Posterior cingulate gyrus (tissue), 11 donors: ENCODE measurements at places on chromosomes 6 and 20.

GRCh38 chr20:37901654-37902503 lies 1.0 kb upstream of the VSTM2L start:
- DNase-seq = no peak

DNA sequence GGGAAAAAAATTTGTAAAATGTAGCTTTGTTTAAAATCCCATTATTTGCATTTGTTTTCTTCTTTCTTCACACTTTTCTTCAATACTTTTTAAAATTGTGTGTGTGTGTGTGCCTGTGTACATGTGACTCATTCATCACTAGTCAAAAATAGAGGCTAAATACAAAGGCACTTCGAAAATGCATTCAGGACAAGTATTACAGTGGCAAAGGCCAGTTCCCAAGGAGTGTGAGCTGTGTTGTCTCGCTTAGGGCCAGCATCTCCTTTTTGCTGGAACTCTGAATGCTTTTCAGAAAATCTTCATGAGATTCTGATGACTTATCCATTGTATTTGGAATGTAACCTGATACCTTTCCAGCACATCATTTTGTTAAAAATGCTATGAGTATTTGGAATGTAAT lies 288.5 kb upstream of the CNR1 start:
- no peak for DNase-seq

DNA sequence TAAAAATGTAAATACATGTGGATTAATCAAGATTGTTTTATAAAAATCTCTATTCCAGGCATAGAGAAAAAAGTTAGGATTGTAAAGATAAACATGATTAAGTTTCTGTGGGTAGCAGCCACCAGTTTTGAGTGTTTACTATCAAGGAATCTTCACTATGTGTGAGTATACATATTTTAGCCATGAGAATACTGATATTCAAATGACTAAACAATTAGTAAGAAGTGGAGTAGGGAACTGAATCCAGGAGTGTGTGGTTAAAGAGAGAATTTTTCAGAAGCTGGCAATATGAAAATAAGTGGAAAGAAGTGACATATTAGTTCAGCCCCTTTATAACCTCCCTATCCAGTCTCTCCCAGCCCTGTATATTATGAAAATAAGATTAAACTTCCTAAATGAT lies 10.3 kb downstream of the ELOVL2 start:
- DNase-seq = no peak

- DNase-seq = no peak
These were observed 300.4 kb downstream of the KIF16B start for GRCh38 chr20:16272780-16273360.

DNA sequence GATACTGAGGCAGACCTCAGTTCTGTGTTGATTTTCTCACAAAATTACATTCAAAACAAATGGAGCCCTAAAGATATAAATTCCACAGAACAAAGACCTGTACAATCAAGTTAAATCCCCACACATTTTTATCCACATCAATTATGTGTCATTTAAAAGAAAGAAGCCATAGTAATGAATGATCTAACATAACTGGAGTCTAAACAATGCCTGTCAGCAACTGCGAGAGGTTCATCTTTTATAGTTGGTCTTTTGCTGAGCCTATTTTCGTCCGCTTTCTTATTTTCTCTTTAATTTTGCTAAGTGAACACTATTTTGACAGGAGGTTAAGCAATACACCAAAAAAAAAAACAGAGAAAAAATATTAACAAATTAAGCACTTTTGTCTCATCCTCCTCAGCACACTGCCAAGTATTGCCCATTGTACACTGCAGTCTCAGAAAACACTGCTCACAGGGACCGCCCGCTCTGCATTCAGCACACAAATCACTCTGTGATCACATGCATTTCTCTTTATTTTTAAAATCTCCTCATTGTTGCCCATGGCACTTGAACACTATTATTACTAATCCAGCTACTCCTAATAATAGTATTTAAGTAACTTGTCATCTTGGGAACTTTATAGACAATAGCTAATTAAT lies 140.8 kb downstream of the BTBD9 start:
- DNase-seq = no peak

GRCh38 chr6:22925304-22925835 lies 356.0 kb downstream of the HDGFL1 start:
- no peak for DNase-seq

- DNase-seq = no peak
These were observed 9.1 kb downstream of the PTGIS start for GRCh38 chr20:49558826-49559225.

GRCh38 chr6:44253307-44254101 lies 3.8 kb downstream of the SLC35B2 start:
- DNase-seq = peak; percentile 63

GRCh38 chr20:3681931-3682781 lies at the start of gene ADAM33:
Gene ADAM33 (minus strand): TSS chr20:3682010. CDS start chr20:3682004, 6 bp downstream.
- DNase-seq = no peak

GRCh38 chr20:37822141-37822601 lies 80.8 kb upstream of the VSTM2L start:
- no peak for DNase-seq

- no peak for DNase-seq
These were observed 113.9 kb upstream of the NAA20 start for GRCh38 chr20:19903168-19903811.

DNA sequence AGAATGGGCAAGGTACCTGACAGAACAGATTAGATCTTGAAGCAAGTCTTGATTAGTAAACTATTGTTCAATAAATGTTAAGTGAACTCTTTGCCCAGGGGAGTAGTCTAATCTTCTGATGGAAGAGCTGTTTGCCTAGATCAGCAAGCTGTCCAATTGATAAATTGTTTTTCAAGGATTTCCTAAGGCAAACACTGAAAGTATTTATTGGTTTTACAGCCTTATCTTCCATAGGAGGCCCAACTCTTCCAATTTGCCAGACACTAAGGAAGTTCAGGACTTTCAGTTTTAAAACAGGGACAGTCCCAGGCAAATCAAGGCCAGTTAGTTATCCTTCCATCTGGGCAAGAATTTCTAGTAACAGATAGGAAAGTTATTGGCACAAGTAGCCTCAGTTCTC lies 1.8 kb upstream of the C6orf163 start:
- no peak for DNase-seq

DNA sequence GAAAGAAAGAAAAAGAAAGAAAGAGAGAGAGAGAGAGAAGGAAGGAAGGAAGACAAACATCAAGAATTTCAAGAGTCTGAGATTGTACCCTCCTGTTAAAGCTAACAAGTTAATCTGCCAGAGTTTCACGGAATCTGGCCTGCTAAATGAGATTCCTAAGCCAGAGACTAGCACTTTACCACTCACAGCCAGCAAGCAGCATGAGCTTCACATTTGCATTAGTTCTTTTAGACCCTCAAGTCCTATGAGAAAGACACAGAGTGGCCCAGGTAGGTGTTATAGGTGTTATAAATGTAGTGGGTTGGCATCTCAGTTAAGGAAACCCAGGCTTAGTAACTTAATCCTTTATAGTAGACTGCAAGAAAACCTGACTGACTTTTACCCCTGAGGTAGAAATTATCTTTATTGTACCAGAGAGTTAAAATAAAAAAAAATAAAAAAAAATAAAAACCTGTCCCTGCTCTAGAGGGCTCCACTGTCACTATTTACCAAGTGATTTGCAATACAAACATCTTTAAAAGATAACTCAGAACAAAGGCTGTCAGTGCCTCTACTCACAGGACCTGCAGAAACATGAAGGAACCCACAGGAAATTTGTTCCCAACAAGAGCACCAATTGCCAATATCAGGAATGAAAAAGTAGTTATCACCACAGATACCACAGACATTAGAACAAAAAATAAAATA lies 9.7 kb upstream of the IBTK start:
- DNase-seq = no peak

DNA sequence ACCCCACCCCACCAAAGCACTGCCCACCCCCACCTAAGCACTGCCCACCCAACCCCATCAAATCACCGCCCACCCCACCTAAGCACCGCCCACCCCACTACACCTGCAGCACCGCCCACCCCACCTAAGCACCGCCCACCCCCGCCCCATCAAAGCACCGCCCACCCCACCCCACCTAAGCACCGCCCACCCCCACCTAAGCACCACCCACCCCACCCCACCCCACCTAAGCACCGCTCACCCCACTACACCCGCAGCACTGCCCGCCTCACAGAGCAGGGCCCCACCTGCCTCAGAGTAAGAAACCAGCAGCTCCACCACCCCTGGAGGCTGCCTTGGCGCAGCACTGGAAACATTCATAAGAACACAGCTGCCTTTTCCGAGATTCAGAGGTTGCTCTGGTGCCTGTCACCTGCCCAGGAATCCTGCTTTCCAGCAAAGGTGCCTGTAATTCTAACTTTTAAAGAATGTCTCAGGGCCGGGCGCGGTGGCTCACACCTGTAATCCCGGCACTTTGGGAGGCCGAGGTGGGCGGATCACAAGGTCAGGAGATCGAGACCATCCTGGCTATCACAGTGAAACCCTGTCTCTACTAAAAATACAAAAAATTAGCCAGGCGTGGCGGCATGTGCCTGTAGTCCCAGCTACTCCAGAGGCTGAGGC lies 148.2 kb downstream of the BMP7 start:
- DNase-seq = no peak

DNA sequence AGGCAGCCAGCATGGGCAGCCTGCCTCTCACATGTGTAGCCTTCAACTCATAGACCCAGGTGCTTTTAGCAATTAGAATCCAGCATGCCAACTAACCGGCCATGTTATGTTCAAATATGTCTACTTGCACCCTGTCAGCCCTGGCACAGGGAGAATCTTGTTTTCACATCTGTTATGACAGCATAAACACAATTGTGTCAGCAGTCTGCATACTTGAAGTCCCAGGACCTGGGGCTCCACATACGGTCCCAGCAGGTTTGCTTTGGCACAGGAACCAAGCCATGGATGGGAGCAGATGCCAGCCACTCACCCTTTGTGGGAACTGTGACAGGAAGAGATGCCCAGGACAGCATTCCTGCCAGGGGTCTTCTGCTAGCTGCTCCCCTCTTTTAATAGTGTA lies 67.2 kb upstream of the SYNDIG1 start:
- DNase-seq = no peak

DNA sequence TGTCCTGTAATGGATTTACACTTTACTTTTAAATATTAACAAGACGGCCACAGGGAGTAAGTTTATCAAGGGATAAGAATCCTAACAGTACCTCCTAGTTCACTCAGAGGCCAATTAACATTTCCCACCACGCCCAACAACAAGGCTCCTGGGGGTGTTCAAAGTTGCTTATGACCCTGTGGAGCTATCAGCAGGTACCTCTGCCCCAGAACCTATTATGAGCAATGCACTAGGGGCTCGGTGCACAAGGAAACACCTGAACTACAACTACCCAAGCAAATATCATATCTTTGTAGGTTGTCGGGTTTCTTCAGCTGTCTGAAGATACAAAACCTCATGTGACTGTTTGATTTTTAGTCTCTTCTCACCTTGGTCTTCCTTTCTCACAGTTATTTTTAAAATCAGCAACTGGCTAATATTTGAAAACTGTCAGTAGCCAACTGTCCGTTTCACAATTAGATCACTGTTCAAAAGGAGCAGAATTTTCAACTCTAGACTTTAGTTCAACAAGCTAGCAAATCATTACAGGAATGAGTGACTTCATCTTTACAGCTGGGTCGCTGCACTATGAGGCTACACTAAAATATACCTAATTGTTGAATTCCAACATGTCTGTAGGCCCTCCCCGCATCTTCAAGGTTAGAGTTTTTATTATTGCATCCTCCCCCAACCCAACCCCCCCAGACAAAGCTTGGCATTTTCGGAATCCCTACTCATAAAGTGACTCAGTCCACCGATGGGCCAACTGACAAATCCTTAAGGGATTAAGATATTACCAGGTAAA lies 38.1 kb downstream of the B4GALT5 start:
- DNase-seq = no peak

DNA sequence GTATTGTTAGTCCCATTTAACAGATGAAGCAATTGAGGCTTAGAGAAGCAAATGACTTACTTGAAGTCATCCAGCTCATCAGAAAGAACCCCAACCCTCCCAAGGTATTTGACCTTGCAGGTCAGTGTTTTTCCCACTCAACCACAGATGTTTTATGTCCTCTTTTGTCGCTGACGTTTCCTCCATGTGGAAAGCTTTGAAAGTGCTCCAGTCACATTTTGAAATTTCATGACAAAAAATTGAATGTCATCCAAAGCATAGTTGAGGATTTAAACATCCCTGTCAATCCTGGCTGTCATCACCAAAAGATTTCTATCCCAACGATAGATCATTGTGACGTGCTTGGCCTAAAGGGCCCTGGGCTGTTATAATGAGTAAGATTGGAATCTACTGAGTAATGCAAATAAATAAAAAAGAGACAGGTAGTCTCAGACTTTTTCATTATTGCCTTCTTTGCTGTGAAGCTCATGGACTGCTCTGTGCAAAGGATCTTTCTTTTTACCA lies 102.7 kb downstream of the TSHZ2 start:
- DNase-seq = no peak

GRCh38 chr6:138538390-138539031 lies 39.2 kb upstream of the NHSL1 start:
- no peak for DNase-seq

DNA sequence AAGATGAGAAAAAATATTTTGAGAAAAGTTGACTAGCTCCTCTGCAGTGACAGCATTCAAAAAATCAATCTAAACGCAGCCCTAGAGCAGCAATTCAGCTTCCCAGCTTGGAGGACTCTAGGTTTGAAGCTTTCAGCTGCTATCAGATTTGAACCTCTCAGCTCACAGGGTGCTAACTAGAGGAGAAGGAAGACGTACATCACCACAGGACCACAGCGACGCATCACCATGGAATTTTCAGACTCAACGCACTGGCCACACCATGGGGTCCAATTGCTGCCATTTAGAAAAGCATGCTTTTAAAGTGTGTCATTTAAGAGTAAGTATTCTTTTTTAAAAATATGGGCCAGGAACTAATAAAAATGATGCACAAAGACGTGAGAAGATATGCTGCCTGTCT lies 45.0 kb upstream of the FUCA2 start:
- no peak for DNase-seq

DNA sequence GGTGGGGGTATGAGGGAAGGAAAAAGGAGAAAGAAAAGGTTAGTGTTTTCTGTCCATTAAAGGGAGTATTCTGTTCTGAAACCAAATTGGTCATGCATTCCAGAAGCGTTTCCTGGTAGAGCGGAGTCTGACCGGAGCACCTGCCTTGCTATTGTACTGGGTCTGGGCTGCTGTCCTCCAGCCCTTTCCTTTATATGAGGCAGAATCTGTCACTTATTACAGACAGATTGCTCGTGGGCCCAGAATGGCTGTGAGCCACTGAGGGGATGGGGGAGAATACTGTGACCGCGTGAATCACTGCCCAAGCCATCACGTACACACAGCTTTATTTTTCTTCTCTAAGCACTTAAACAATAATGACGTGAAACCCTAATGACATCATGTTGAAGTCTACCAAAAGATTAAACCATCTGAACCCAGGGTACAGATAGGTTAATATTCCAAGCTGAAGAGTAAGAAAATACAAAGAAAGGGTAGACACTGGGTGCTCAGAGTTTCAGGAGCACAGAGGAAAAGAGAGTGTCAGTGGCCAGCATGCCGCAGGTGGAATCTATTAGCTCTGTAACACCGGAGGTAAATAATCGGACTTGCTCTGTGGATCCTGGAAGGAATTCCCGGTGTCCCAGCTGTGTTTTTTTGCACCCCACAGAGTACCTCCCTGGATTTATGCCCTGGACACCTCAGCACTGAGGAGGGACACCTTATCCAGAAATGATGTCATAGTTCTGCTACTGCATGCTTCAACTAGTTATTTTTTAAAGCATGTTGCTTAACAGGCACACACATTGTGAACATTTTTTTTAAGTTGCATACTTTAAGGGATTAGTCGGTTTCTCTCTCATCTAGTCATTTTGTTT lies 573.3 kb downstream of the PKHD1 start:
- DNase-seq = no peak
